ENCODE measurements at places on chromosomes 12 and 14.
A peak's percentile ranks its signal among the peaks of the same experiment; 100 is the strongest.

- peaks cover 55% of the 10 kb centered on the region for H3K27me3 ChIP-seq
- DNase-seq, result no peak
- H3K36me3 ChIP-seq, result no peaks in the 10 kb centered on the region
- H3K4me3 ChIP-seq, result no peak overlapping the region
- no peaks in the 10 kb centered on the region for H3K4me1 ChIP-seq
- H3K27ac ChIP-seq, result no peak overlapping the region
Observed at GRCh38 chr14:91371011-91371989, 46.3 kb downstream of the CCDC88C start.

GRCh38 chr12:53383258-53383657, 3.3 kb downstream of the SP1 start:
- no peaks in the 10 kb centered on the region for H3K27me3 ChIP-seq
- no peak overlapping the region for H3K27ac ChIP-seq
- H3K36me3 ChIP-seq, result peaks cover 8% of the 10 kb centered on the region
- H3K4me3 ChIP-seq, result peak overlapping the region; percentile 27
- peak; percentile 38 for DNase-seq
- peaks cover 52% of the 10 kb centered on the region for H3K4me1 ChIP-seq

GRCh38 chr12:49529414-49529813, 9.4 kb upstream of the KCNH3 start:
- H3K27me3 ChIP-seq, result no peaks in the 10 kb centered on the region
- H3K36me3 ChIP-seq, result 0 out of 2 replicates have a peak, but pooled peaks cover 9% of the 10 kb centered on the region
- DNase-seq, result no peak
- no peak overlapping the region for H3K27ac ChIP-seq
- H3K4me1 ChIP-seq, result no peaks in the 10 kb centered on the region

DNA sequence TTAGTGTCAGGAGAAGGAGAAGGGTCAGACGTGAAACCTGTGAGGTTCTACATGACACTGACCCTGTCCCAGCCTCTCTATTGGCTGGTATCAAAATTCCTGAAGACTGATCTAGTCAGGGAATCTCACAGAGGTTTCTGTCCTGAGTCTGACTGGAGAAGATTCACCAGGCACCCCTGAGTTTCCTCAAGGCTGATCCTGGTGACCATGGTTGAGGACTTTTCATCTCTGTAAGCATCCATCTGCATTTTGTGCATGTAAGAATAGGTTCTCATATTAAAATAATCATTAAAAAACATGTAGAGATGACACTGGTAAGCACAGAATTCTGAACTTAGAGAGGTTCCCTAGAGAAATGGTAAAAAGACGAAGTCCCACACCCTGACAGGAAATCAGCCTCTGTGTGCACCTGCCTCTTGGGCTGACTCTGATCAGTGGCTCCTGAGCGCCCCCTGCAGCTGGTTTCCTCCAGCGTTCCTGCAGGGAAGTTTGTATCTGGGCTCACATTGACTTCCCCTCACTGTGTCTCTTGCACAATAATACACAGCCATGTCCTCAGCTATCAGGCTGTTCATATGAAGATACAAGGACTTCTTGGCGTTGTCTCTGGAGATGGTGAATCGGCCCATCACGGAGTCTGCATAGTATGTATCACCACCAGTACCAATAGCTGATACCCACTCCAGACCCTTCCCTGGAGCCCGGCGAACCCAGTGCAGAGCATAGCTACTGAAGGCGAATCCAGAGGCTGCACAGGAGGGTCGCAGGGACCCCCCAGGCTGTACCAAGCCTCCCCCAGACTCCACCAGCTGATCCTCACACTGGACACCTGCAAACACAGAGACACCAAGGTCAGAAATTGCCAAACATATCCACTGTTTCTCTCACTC, 991.9 kb downstream of the TMEM121 start:
- no peak overlapping the region for H3K4me3 ChIP-seq
- DNase-seq, result no peak
- no peaks in the 10 kb centered on the region for H3K27me3 ChIP-seq
- H3K27ac ChIP-seq, result no peak overlapping the region

GRCh38 chr12:39902821-39903220, 203.1 kb downstream of the SLC2A13 start:
- H3K4me1 ChIP-seq, result peaks cover 7% of the 10 kb centered on the region
- H3K4me3 ChIP-seq, result no peak overlapping the region
- peak; percentile 35 for DNase-seq
- no peaks in the 10 kb centered on the region for H3K36me3 ChIP-seq

DNA sequence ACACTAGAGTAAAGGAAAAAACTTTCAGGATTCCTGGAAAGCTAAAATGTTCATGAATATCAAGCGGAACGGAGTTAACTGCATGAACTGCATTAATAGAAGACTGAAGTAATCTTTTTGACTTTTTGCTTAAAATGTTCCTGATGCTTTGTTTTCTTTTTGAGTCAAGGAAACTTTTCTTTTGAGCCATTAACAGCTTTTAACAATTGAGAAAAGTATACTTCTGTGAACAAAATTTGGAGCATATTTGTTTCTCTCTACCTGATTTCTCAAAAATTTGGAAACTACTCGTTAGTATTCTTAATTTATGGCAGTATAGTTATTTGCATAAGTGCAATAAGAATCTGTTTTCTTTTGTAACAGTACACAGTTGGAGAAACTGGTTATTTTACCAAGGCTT, 78.5 kb downstream of the CALM1 start:
- no peak overlapping the region for H3K4me3 ChIP-seq
- peaks cover 11% of the 10 kb centered on the region for H3K27me3 ChIP-seq
- no peak for DNase-seq
- H3K4me1 ChIP-seq, result no peaks in the 10 kb centered on the region
- no peak overlapping the region for H3K27ac ChIP-seq

DNA sequence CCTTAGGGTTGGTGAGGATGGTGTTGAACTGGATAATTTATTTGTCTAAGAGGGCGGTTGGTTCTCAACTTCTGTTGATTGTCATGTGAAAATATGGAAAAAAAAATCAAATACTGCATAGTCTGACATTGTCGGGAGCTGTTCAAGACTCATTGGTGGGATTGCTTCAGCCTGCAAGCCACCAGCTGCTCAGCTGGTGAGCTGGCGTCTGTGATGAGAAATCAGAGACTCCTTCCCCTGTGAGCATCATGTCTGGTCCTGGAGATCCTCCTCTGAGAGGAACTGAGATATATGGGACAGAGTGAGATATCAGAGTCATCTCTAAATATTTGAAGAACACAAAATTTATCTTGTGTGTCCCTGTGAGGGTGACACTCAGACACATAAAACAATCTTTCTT, 49.9 kb downstream of the TRIM9 start:
- peaks cover 10% of the 10 kb centered on the region for H3K27me3 ChIP-seq
- H3K27ac ChIP-seq, result no peak overlapping the region
- H3K4me3 ChIP-seq, result no peak overlapping the region
- H3K4me1 ChIP-seq, result no peaks in the 10 kb centered on the region
- peak; percentile 14 for DNase-seq

DNA sequence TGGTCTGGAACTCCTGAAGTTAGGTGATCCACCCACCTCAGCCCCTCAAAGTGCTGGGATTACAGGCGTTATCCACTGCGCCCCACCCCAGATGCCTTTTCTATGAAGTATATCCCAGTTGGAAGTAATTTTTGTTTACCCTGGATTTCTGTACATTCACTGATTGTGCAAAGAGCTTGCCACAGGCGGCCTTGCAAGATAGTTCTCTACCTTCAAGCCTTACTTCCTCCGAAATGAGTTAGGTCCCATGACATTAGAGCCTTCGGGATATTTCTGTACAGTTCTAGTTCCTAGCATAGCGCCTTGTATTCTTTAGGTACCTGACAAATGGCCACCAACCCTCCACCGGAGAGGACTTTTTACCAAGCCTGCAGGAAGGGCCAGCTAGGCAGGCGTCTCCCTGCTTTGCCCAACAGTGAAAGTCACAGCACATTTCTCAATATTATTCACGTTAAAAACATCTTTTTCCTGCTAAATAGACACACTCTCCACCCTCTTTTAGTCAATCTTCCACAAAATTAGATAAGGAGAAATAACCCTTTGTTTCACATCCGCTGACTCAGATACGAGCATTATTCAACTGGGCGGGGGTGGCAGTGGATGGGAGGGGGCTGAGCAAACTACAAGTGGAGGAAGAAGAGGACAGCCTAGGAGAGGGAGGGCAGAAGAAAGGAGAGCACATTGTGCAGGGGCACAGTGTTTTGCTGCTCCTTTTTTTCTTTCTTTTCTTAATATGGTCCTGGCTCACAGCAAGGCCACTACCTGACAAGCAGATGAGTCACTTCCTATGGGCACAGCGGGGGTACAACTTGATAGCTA, 40.0 kb upstream of the CAPRIN2 start:
- DNase-seq, result peak; percentile 92
- H3K27me3 ChIP-seq, result no peaks in the 10 kb centered on the region
- peaks cover 34% of the 10 kb centered on the region for H3K4me1 ChIP-seq
- no peaks in the 10 kb centered on the region for H3K36me3 ChIP-seq

DNA sequence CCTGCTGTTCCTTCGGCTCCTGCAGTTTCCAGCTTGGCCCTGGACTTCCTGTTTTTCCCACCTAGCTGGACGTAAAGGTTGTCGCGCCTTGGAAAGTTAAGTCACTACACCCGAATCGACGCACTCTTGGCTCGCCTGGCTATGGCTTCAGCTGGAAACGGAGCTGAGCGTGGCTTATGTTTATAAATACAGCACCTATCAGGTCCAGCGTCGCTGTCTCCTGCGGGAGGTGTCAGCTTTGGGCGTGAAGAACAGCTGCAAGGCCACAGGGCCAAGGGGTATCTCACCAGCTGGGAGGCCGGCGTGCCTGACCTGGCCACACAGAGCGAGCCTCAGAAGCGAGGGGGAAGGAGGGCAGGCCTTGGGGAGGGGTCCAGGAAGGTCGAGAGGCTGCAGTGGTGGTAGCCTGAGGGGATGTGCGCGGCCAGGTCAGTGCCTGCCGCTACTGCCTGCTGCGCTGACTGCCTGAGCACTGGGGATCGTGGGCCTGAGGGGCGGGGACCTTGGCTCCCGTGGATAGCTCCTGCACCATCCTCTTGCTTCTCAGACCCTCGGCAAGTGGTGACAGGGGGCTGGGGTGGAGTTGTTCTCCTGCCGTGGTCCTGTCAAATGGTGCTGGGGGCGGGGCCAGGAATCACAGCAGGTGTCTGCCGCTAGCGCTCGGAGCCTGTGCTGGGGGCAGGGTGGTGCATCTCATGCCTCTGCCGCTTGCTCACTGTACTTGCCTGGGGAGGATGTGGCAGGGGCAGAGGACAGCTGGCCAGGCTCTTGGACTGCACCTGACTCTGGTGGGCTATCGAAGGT, 12.5 kb downstream of the PACS2 start:
- H3K27ac ChIP-seq, result no peak overlapping the region
- H3K36me3 ChIP-seq, result no peaks in the 10 kb centered on the region
- H3K27me3 ChIP-seq, result no peaks in the 10 kb centered on the region
- peaks cover 13% of the 10 kb centered on the region for H3K4me1 ChIP-seq
- no peak for DNase-seq
- no peak overlapping the region for H3K4me3 ChIP-seq

DNA sequence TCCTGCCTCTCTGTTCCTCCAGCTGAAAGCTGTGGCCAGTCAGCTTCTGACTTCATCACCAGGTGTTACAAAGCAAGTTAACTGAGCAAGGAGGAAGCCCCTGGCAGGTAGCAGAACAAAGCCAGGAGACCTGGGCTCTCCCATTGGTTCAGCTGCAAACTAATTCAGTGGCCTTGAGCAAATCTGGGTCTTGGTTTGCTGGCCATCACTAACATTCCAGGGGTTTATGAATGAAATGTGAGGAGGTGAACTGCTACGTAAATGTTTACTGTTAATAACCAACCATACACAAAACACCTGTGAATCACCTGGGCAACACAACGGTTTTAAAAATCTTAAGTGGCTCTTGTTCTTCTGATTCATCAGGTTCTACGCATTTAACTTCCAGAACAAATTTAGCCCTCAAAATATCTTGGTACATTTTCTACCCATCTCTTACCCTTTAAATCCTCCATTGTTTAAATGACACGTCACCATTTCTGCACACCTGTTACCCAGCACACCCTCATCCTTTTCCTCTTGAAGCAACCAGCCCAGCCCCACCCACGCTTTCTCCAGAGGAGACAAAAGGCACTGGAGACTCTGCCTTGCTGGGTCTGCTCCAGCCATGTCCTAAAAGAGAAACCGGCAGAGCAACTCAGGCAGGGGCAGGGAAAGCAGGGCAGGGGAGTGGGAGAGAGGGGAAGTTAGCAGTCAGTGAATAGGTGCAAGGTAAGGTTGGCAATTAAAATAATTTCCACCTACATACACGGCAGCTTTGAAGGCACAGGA, 49.3 kb upstream of the TSPAN11 start:
- H3K27me3 ChIP-seq, result peaks cover 22% of the 10 kb centered on the region
- H3K36me3 ChIP-seq, result no peaks in the 10 kb centered on the region
- H3K4me1 ChIP-seq, result no peaks in the 10 kb centered on the region
- H3K27ac ChIP-seq, result no peak overlapping the region

DNA sequence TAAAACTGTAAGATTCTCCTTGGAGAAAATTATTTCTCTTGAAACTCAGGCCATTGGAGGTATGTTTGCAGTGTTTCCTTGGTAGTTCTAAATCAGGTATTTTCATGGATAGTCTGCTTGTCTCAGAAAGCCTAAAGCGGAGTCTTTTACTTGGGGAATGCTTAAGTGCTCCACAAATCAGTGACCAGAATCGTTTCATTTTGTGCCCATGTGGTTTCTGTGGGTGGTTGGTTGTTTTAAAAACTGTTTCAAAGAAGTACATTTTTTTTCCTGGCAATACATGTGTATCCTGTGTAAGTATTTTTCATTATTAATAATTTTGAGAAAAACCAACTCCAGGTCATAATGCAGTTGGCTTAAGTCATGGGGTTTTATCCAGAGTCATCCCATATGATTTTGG, 33.6 kb downstream of the CCDC91 start:
- no peak overlapping the region for H3K4me3 ChIP-seq
- H3K27me3 ChIP-seq, result no peaks in the 10 kb centered on the region
- no peaks in the 10 kb centered on the region for H3K4me1 ChIP-seq
- DNase-seq, result no peak
- no peaks in the 10 kb centered on the region for H3K36me3 ChIP-seq

- H3K4me3 ChIP-seq, result no peak overlapping the region
- DNase-seq, result no peak
- 0 out of 2 replicates have a peak, but pooled peaks cover 7% of the 10 kb centered on the region for H3K36me3 ChIP-seq
Observed at GRCh38 chr12:92785563-92785950, 82.8 kb downstream of the PLEKHG7 start.

DNA sequence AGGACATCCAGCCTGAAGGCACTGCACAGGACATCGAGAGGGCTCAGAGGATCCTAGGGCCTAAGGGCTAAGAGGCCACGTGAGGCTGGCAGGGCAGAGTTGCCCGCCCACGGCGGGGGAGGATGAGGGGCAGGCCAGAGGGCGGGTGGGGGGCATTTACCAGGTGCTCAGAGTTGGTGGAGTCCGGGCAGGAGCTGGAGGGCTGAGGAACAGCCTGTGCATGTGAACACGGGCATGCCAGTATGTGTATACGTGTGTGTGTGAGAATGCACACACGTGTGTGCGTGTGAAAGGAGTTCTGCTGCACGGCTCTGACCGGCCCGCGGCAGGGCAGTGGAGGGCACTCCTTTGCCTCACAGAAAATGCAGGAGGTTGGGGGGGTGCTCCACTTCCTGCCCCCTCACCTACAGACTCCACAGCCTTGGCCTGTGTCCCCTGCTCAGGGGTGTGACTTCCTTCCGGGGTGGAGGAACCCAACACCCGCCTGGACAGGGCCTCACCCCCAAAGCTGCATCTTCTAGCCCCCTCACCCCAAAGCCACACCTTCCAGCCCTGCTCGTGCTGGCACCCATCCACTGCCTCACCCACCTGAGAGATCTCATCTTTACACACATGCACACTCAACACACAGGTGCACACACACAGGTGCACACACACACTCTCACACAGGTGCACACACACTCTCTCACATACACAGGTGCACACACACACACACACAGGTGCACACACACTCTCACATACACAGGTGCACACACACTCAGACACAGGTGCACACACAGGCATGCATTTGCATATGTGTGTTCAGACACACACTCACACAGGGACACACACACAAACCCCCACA, 11.8 kb upstream of the GPR132 start:
- H3K4me1 ChIP-seq, result 0 out of 2 replicates have a peak, but pooled peaks cover 4% of the 10 kb centered on the region
- H3K27ac ChIP-seq, result no peak overlapping the region
- H3K4me3 ChIP-seq, result no peak overlapping the region
- H3K27me3 ChIP-seq, result no peaks in the 10 kb centered on the region
- no peak for DNase-seq
